Activated B cell treated with CpG ODN at 0.5 μM for 24 hours (primary cell): ENCODE measurements at places on chromosomes 11 and 22.
A peak's percentile ranks its signal among the peaks of the same experiment; 100 is the strongest.

DNA sequence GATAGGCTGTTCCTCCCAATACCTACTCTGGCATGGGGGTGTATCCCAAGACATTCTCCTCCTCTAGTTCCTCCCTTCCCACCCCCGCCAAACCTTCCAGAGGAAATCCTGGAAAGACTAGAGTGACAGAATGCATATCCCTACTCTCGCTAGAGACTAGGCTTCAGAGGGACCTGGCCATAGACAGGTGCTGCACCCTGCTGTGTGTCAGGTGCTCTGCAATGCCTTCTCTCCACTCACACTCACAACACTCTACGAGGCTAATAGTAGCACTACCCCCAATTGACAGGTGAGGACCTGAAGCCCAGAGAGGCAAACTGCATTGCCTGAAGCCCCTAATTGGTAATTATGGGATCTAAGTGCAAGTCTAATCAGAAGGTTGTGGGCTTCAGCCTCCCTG is 46.2 kb upstream of the LMO1 start:
- no peak for DNase-seq

GRCh38 chr11:12066056-12066798 is 44.2 kb upstream of the MICAL2 start:
- DNase-seq: no peak

DNA sequence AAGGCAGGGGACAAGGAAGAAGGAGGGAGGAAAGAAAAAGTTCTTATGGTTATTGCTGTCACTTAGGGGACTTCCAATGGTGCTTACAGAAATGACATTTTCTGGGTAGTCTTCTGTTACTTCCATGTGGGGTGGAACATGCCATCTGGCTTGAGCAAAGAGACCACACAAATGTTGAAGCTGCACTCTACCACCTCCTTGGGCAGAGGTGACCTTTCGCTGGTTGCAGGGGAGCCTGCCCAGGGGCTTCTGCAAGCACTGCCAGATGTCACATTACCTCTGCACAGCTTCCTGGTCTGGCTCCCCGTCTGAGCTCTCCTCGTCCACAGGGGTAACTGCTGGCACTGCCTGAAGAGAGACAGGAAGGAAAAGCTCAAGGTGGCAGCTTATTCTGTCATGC is 32.6 kb upstream of the APOA1 start:
- no peak for DNase-seq

GRCh38 chr22:18048041-18048440 is 23.7 kb upstream of the MICAL3 start:
- no peak for DNase-seq

GRCh38 chr11:73894725-73895335 is 18.0 kb downstream of the PAAF1 start:
- DNase-seq: no peak

GRCh38 chr11:17351510-17352176 is at the start of gene NCR3LG1:
TSS of gene NCR3LG1 (plus strand) at chr11:17351800. CDS start at chr11:17351970, 170 bp downstream.
- DNase-seq: peak; percentile 55

DNA sequence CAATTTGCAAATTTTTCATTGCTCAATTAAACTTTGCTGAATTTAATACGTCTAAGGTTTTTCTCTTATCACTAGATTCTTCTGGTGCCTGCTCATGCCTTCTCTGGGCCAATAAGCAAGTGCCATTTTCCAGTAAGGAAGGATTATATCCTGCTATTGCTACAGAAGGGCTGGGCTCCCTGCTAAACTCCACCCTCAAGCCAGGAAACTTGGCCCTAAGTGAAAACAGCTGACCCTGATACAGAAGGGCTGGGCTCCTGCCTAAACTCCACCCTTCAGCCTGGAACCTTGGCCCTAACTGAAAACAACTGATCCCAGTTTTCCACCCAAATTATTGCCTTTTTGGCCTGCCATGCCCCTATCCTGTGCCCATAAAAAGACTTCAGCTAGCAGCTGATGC is 385.3 kb downstream of the DYNC2H1 start:
- DNase-seq: no peak

- no peak for DNase-seq
These were observed 57.3 kb upstream of the CEP295 start for GRCh38 chr11:93604008-93604660.

DNA sequence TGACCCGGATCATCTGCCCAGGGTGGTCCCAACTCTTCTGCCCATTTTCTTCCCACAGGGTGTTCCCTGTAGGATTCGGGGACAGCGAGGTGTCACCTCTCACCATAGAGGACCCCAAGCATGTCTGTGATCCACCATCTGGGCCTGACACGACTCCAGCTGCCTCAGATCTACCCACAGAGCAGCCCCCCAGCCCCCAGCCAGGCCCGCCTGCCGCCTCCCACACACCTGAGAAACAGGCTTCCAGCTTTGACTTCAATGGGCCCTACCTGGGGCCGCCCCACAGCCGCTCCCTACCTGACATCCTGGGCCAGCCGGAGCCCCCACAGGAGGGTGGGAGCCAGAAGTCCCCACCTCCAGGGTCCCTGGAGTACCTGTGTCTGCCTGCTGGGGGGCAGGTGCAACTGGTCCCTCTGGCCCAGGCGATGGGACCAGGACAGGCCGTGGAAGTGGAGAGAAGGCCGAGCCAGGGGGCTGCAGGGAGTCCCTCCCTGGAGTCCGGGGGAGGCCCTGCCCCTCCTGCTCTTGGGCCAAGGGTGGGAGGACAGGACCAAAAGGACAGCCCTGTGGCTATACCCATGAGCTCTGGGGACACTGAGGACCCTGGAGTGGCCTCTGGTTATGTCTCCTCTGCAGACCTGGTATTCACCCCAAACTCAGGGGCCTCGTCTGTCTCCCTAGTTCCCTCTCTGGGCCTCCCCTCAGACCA is 24.0 kb downstream of the CSF2RB start:
- no peak for DNase-seq

GRCh38 chr11:95081412-95081811 is 8.2 kb upstream of the ENDOD1 start:
- no peak for DNase-seq

DNA sequence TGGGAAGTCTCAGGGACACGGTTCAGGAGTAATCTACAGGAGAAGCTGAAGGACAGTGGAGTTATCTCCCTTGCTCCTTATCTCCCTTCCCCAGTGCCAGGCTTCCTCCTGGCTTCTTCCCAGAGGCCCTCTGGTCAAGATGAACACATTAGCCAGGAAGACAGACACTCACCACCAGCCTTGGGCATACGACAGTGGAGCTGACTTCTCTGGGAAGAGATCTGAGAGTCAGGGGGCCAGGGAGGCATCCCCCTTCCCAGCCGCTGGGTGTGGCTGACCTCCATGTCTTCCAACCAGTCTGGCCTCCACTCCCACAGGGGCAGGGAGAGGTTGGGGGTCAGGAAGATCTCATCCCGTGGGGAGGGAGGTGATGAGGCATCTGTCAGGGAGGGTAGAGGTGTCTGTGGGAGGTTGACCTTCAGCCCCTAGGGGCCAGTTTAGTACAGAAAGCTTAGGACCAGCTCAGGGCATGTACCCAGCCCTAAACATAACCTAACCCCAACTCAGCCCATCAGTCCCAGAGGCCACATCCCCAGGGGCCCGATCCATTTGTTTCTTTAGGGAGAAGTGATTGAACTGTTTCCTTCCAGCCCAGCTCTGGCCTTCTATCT is 12.7 kb downstream of the ROBO4 start:
- no peak for DNase-seq

DNA sequence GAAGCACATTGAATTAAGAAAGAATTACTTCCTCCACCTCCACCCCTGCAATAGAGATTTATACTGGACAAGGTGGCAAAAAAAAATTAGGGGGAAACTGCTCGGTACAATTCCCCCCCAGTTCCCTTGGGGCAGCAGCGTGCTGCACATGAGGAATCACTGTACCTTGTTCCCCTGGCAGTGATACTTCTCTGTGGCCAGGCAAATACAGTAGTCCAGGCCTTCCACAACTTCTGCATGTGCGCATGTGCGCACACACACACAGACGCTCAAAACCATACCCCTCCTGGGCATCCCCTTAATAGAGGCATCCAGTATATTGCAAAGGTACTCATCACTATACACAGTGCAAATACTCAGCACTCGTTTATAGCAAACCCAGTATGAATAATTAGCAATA is 68.9 kb downstream of the ARFGAP2 start:
- no peak for DNase-seq

DNA sequence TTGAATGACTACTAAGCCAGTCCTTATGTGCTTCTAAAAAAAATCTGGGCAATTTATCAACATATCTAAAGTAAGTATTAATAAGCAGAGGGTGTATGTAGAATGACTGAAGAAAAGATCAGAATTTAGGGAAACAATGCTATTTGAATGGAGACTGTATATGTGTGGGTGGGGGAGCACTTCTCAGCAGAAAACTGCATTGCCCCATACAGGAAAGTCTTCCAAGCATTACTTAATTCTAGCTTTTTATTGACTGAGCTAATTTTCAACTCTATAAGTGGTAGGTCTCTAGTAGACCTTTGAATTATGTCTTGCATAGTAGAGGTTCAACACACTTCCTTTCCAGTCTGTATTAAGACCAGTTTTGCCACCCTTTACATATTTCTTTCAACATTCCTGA is 41.7 kb downstream of the CASP12 start:
- no peak for DNase-seq

- DNase-seq: no peak
These were observed 263.7 kb downstream of the NTM start for GRCh38 chr11:131633921-131634715.

- DNase-seq: no peak
These were observed 281.2 kb downstream of the CADM1 start for GRCh38 chr11:115222863-115223530.

- DNase-seq: no peak
These were observed 41.3 kb upstream of the ETS1 start for GRCh38 chr11:128628686-128629085.

- DNase-seq: no peak
These were observed 124.7 kb upstream of the BMAL1 start for GRCh38 chr11:13152736-13153541.

- DNase-seq: no peak
These were observed 4.9 kb downstream of the CWC15 start for GRCh38 chr11:94968334-94968958.

GRCh38 chr11:75703695-75704237 is 13.9 kb upstream of the MOGAT2 start:
- DNase-seq: no peak

- DNase-seq: peak; percentile 29
These were observed 2.3 kb downstream of the SHANK3 start for GRCh38 chr22:50674606-50675552.

GRCh38 chr11:61962213-61963015 is 5.0 kb downstream of the FTH1 start:
- no peak for DNase-seq

DNA sequence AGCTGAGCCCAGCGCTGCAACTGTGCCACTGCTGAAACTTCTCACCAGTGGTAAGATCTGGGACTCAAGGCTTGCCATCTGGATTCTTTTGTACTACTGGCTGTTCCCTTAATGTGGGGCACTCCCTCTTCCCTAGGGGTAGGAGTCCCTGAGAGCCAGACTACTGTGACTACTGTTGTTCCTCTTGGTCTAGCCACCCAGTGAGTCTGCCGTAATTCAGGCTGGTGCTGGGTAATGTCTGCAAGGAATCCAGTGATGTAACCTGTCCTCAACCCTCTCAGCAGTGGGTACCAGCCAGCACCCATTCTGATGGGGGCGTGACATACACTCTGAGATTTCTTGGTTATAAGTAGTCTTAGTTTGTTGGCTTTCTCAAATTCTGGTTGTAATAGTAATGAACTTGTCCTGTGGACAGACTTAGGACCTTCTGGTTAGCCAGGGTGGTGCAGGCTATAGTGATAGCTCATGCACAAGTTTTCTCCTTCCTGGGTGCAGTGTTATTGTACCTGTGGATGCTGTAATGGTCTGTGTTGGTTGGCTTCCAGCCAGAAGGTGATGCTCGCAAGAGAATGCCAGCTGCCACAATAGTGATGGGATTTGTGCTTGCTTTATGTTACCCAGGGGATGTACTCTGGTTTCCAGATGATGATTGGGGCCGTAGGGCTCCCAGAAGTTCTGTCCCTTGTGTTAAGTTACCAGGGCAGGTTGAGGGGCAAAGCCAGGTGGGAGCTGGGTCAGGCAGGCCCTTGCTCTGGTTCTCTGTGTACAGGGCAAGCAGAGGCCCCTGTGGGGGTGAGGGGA is 65.5 kb downstream of the ARHGAP42 start:
- DNase-seq: no peak

DNA sequence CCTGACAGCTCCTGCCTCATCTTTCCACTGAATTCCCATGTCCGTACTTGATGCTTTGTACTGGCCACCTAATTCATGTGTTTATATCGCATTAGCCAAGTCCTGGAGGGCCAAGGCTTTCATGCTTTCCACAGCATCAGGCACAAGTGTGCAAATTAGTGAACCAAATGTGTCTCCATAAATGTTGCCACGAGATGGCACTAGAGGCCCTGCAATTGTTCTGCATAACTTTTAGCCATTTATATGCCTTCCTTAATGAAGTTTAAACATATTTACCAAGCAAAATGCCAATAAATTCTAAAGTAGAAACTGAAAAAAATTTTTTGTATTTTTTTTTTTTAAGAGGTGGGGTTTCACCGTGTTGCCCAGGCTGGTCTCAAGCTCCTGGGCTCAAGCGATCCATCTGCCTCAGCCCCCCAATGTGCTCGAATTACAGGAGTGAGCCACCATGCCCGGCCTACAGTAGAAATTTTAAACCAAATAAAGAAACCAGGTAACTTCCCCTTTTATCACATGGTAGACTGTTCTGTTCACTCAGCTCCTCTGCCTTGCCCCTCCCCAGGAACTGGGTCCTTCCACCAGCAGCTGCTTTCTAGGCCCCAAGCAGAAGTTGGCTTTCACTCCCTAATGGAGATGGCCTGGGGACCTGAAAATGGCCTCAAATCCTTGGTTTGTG is 20.8 kb upstream of the IL18BP start:
- no peak for DNase-seq

GRCh38 chr22:49660794-49661781 is 166.6 kb downstream of the BRD1 start:
- peak; percentile 7 for DNase-seq

DNA sequence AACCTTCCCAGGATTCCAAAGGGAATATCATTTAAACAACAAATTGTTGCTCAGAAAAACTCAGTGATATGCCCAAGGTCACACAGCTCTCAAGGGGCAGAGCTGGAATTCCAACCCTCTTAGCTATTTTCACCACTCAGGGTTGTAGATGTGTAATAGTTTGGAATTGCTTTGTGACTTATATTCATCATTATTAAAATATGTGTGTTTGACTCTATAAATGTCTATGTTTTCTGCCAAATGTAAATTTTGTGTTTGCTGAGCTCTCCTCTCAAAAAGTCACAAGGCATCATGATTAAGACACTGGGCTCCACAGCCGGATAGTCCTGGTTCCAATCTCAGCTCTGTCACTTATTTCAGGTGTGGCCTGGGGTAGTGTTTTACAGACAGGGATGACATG is 407.3 kb downstream of the TMEM135 start:
- DNase-seq: no peak
